ENCODE measurements at places on chromosomes 3 and 15.

DNA sequence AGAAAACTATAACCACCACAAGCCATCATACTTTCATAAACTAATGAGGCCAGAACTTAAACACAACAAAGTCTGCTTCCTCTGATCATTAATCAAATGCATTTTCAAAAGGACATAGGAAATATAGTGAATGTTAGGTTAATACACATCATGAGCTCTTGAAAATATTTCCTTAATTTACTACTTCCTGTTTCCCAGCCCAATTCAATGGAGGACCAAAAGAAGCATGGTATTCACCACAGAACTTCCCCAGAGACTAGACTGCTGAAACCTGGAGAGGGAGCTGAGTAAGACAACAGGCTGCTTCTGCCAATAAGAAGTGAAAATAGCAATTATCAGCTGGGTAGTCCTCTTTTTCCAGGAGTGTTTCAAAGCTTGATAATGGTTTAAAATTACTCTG, 250.3 kb downstream of the ULK4 start:
- no peak for DNase-seq

GRCh38 chr3:133181392-133182150, 143.4 kb downstream of the TMEM108 start:
- no peak for DNase-seq

DNA sequence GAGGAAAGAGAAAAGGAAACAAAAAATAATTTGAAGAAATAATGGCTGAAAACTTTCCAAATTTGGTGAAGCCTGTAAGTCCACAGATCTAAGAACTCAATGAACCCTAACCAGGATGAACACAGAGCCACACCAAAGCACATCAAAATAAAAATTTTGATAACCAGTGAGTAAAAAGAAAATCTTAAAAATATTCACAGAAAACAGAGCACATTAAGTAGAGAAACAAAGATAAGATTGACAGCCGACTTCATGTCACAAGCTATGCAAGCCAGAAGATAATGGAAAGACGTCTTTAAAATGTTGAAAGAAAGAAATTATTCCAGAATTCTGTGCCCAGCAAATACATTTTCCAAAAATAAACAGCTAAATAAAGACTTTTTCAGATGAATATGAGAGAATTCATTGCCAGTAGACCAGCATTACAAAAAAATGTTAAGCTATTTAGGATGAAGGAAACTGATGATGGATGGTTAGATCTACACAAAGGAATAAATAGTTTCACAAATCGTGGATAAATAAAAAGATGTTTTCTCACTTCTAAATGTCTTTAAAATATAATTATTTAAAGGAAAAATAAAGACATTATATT, 140.2 kb upstream of the SKOR1 start:
- peak; percentile 39 for DNase-seq

DNA sequence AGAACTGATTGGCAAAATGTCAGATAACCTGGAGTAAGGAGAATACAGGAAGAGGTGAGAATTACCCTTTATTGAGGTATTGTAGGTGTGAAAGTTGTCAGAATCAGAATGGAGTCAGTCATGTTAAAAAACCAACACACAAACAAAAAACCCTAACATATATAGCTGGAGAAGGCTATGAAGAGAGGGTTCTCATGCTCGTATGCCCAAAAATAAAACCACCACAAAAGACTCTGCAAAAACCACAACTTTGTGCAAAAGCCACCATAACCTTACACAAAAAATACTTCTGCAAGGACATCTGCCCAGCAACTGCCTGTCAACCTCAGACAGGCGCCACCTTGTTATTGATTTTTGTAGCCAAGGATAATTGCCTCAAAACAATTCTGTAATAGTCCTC, 136.0 kb downstream of the CD47 start:
- no peak for DNase-seq

GRCh38 chr3:151410891-151411559, 26.5 kb upstream of the P2RY12 start:
- no peak for DNase-seq

- DNase-seq, result peak; percentile 59
These were observed 6.3 kb upstream of the SCN5A start for GRCh38 chr3:38655708-38656300.

GRCh38 chr3:28788571-28788970, 439.9 kb upstream of the AZI2 start:
- no peak for DNase-seq

DNA sequence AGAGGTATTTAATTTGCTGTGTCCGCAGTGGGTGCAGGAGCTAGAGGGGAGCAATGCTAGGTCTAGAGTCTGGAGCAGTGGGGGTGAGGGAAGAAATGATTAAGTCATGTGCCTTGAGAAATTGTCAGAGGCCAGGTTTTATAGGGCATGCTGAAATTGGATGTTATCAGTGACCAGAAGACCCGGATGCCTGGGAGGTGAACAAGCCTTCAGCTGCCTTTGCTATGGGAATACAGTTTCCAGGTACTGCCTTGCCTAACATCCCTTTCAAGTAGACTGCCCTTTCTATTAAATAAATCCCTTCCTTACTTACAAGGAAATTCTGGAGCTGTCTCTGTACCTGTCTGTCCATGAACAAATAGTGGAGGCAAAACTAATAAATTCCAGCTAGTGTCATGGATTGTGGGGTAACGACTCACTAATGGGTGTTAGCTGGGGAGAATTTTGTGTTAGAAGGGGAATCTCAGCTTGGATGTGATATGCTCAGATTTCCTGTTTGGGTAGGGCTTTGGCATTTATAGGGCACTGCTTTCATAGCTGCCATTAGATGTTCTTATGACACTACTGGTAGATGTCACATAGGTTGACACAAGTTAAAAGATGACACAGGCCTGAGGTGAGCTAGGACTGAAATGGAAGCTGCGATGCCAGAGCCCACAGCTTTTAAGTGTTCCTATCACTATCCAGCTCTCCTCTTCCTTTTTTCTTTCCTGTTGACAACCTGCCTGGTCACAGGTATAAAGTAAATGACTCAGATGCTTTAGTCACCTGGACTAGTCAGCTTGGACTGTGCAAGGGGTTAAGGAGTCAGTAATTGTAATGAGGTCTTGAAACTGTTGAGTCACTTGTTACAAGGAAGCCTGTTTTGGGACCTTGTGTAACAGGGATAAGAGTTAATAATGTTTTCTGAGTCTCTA, 21.3 kb downstream of the CHD2 start:
- DNase-seq, result peak; percentile 23

GRCh38 chr15:100537331-100537730, 8.6 kb upstream of the CERS3 start:
- no peak for DNase-seq

GRCh38 chr3:126422121-126422520, 27.4 kb downstream of the CFAP100 start:
- no peak for DNase-seq

DNA sequence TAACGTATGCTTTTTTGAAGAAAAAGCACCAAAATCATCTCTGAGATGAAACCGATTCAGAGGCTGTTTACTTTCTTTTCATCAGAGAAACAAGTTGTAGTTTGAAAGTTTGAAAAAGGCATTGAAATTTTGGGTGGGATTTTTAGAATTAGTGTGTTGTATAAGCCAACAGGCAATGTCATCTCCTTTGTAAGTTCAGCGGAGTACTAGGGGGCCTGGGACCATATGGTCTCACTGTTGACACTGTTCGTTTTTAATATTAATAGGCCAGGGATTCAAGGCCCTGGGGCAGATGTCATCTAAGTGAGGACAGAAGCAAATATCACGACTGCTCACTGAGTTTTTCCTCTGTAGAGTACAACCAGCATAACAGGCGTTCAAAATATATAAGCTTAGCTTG, 256.2 kb upstream of the RARB start:
- no peak for DNase-seq

- no peak for DNase-seq
These were observed 173.1 kb downstream of the TBC1D2B start for GRCh38 chr15:77904436-77904821.

- DNase-seq, result no peak
These were observed 76.0 kb downstream of the SLCO3A1 start for GRCh38 chr15:91929509-91929908.

GRCh38 chr3:112333381-112334317, 693 bp downstream of the CD200 start:
- DNase-seq, result no peak

DNA sequence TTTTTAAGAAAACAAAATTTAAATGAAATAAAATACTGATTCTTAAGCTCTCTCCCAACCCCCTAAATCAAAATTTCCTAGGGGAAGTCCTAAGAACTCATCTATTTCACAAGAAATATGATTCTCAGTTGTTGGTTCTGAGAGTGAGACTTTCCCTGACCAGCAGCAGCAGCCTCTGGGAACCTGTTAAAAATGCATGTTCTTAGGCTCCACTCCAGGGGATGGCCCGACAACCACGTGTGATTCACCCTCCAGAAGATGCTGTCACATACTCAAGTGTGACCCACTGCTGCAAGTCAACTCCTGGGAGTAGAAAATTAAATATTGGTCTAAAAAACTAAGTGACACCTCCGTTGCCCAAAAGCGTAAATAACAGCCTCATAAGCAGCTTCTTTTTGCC, 343.2 kb upstream of the NR2F2 start:
- no peak for DNase-seq

- DNase-seq, result no peak
These were observed 75.6 kb downstream of the RAD18 start for GRCh38 chr3:8887435-8888300.

DNA sequence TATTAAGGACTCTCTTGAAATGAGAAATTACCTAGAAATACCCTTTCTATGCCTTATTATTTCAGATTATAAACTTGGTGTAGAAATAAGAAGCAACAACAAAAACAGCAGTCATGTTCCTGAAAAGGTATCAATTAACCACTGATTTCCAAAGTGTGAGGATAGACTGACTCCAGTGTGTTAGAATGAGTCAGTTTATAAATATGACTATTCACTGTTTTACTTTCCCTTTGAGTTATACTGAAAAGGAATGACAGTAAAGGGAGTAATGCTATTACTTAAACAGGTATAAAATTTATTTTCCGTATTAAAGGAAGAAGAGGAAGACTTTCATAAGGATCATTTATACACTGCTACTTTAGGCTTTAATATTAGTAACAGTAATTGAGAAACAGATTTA, 12.9 kb downstream of the GMNC start:
- DNase-seq, result no peak

DNA sequence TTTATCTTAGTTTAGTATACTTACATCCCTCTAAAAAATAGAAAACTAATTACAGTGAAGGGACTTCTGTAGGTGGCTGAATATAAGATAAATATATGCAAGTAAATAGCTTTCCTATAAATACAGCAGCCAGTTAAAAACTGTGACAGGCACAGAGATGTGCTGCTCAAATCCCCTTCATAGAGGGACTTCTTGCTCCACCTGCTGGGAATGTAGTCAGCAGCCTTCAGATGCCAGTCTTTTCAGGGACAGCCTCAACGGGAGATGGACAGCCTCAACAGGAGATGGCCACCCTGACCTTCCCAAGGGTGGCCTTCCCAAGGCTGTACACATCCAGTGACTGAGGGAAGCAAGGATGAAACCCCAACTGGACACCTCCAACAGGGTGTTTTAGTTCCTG, 15.7 kb upstream of the PRR23E start:
- DNase-seq, result no peak

GRCh38 chr15:54064365-54064764, 86.1 kb downstream of the UNC13C start:
- no peak for DNase-seq

DNA sequence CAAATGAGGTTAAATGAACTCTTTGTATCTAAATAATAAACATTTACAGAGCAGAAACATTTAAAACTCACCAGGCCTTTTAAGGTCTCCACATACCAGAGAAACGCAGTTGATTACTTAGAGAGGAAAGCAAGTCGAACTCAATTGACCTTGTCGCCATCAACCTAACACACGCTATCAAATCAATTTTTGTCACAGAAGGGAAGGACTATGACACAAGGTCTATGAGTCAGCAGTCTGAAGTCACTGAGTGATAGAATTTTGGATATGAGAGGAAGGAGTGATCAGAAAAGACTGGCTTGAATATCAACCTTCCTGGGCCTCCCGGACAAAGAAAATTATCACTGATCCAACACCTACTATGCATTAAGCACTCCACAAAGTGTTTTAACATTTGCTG, 514.4 kb upstream of the ZNF385D start:
- no peak for DNase-seq

GRCh38 chr3:52007291-52007690, 11.6 kb upstream of the RPL29 start:
- DNase-seq, result no peak

- DNase-seq, result no peak
These were observed 46.0 kb upstream of the TSEN2 start for GRCh38 chr3:12438318-12438717.

DNA sequence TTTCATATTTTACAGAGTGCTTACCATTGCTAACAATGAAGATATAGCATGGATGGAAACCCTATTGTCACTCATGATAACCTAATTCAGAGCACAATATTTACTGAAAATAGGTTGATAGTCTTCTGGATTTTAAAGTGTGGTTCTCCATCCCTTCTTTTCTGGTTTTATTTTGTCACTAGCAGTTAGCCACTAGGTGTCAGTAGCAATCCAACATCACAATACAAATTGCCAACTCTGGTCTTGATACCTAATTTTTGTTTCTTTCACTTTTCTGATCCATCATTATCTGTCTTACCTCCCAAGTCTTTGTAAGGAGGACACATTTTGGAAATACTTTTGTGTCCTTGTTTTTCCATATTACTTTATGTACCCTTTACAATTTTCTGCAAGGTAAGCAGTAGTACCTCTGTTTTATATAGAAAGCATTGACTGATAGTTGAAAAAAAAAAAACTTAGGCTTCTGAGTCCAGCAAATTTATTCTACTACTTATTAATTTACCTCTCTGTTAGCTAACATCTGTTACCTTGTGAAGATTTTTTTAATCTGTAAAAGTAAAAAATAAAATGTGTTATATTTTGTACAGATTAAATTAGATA, 28.3 kb upstream of the CRYBG3 start:
- DNase-seq, result peak; percentile 42

DNA sequence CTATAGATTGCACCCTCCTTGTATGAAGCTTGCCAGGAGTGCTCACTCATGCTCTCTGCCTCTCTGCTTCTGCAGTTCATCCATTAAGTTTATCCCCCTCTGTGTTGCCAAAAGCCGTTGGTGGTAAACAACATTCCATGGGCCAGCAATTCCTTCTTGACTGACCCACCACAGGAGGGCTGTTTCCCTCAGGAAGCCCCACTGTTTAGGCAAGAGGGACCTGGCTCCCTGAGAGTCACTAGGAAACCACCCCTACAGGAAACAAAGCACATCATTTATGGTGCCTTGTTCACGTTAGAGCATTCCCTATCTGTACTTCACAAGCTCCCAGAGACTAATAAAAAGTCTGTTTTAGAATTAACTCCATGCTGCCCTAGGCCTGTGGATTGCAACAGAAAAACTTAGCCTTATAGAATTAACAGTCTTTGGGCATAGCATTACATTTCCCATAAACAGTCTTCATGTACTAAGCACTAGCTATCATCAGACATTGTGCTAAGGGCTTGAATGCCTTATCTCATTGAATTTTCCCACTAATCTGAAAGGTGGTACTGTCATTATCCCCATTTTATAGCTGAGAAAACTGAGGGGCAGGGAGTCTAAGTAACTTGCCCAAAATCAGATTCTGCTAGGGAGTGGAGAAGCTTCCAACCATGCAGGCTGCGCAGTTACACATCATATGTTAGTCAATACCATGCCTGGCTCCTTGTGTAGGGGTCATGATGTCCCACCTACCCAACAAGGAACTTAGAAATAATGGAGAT, 149.9 kb downstream of the SHQ1 start:
- DNase-seq, result no peak

Measured in RPMI8226 (cell line).